Foreskin keratinocyte (primary cell): ENCODE measurements at places on chromosomes 4 and X. TPM values are rescaled to one million over a fixed set of nuclear protein-coding genes. Genes with fewer than 3 reads are reported as not detected.

Gene ZCCHC18
- total RNA-seq = 0.14 TPM in 1 of 2 replicates, not detected in the other

Gene PCSK1N
- 0.53 and 1.7 TPM in 2 replicates for total RNA-seq

Gene GSX2
- total RNA-seq = not detected in 2 replicates

Gene ADH1A
- not detected in 2 replicates for total RNA-seq

Gene SLC4A4
- total RNA-seq = 0.92 and 2.2 TPM in 2 replicates

Gene USP51
- total RNA-seq = 0.67 and 0.85 TPM in 2 replicates

Gene ZDHHC15
- total RNA-seq = not detected in 2 replicates

Gene TEX13B
- total RNA-seq = not detected in 2 replicates

Gene ATP10D
- 32.4 and 33.0 TPM in 2 replicates for total RNA-seq

Gene VSIG4
- not detected in 2 replicates for total RNA-seq

Gene NRK
- total RNA-seq = 3.9 and 5.9 TPM in 2 replicates

Gene FBXW7
- total RNA-seq = 39.3 and 41.0 TPM in 2 replicates

Gene MGAT4D
- not detected in 2 replicates for total RNA-seq

Gene SLC38A5
- total RNA-seq = 170 and 252 TPM in 2 replicates

Gene STPG2
- 0.07 TPM in 1 of 2 replicates, not detected in the other for total RNA-seq

Gene JCHAIN
- total RNA-seq = not detected in 2 replicates

Gene P2RY4
- not detected in 2 replicates for total RNA-seq

Gene ARHGAP6
- 0.11 TPM in 1 of 2 replicates, not detected in the other for total RNA-seq

Gene MAB21L2
- not detected in 2 replicates for total RNA-seq

Gene SYNPO2
- 0.41 and 0.46 TPM in 2 replicates for total RNA-seq

Gene SSX2B
- not detected in 2 replicates for total RNA-seq

Gene BEND4
- total RNA-seq = not detected in 2 replicates

Gene CT45A9
- not detected in 2 replicates for total RNA-seq

Gene MAGEA11
- not detected in 2 replicates for total RNA-seq

Gene NPY2R
- not detected in 2 replicates for total RNA-seq

Gene DGAT2L6
- not detected in 2 replicates for total RNA-seq

Gene USP17L28
- not detected in 2 replicates for total RNA-seq

Gene FAT4
- total RNA-seq = 1.4 and 1.5 TPM in 2 replicates

Gene BOD1L1
- 29.2 and 30.2 TPM in 2 replicates for total RNA-seq
